NCI-H82 (cell line): ENCODE measurements at places on chromosomes 13 and 19.

- no peak for DNase-seq
Observed at GRCh38 chr13:74111399-74111798, 22.8 kb downstream of the KLF12 start.

DNA sequence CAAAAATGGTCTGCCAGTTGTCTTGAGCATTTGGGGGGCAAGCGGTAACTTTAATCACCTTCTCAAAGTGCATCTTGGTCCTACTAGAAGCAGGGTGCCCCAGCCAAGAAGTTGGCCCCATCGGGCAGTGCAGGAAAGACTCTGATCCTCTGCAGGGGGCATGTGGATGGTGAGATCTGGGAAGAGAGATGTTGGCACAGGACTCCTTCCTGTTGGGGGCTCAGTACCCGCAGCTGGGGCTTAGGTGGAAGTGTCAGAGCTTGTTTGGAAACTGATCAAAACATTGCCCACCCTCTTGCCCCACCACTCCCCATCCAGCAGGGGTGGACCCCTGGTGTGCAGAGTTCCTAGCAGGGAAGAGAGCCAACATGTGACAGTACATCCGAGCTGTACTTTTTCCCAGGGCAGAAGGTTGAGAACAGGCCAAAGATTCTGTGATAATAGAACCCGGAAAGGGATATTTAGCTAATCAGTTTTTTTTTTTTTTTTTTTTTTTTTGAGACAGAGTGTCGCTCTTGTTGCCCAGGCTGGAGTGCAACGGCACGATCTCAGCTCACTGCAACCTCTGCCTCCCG lies 8.8 kb downstream of the RRAS start:
- no peak for DNase-seq

- no peak for DNase-seq
Observed at GRCh38 chr13:66348745-66349690, 881.1 kb downstream of the PCDH9 start.

DNA sequence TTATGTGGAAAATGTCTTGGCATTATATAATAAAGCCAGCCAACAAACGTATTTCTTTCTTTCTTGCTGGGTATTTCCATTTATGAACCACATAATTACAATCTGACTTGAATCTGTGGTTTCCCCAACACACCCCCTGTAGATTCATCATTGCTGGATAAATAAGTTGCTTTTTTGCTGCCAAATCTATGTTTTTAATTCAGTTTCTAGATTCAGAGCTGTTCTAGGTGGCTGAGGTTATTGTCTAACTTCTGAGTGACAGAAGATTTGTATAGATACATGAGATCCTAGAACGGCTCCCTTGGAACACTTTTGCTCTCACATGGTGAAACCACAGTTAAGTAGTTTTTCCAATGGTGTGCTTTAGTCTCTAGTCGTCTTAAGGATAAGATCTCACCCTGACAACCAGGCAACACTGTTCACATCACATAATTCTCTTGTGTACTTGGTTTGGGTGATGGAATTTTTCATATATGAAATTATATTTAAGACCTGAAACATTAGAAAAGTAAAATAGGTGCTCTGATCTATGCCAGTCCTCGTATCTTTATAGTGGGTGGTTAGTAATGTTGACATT lies 239.1 kb downstream of the KLF12 start:
- DNase-seq = no peak

GRCh38 chr19:18417250-18418028 lies 1.8 kb upstream of the SSBP4 start:
- DNase-seq = peak; percentile 97

- peak; percentile 95 for DNase-seq
Observed at GRCh38 chr19:18588611-18589379, at the start of gene REX1BD. TSS of gene REX1BD (plus strand) at chr19:18588798. CDS start at chr19:18588802, 4 bp downstream.

DNA sequence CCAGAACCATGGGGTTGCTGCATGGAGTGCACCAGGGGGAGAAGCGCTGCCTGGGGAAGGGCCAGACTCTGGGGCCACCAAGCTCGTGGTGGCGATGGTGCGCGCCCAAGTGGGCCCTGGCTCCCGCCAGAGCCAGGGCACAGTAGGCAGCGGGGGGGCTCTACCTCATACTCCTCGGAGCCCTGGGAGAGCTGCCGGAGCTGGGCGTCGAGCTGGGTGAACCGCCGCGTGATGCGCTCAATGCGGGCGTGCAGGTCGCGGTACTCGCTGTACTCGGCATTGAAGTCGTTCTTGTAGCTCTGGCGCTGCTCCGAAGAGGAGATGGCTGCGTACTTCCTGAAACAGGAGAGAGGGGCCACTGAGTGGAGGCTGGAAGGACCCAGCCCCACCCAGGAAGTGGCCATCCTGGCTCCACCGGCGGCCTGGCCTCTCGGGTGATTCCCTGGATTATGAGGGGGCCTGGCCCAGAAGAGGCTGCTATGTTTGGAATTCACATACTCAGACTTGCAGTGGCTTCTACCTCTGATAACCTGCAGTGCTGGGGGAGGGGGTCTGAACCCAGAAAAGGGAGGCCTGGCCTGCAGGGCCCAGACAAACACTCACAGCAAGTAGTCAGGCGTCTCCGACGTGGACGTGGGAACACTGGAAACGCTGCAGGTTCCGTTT lies 8.3 kb upstream of the ISYNA1 start:
- no peak for DNase-seq

- peak; percentile 40 for DNase-seq
Observed at GRCh38 chr19:53808710-53809125, 15.4 kb downstream of the NLRP12 start.

DNA sequence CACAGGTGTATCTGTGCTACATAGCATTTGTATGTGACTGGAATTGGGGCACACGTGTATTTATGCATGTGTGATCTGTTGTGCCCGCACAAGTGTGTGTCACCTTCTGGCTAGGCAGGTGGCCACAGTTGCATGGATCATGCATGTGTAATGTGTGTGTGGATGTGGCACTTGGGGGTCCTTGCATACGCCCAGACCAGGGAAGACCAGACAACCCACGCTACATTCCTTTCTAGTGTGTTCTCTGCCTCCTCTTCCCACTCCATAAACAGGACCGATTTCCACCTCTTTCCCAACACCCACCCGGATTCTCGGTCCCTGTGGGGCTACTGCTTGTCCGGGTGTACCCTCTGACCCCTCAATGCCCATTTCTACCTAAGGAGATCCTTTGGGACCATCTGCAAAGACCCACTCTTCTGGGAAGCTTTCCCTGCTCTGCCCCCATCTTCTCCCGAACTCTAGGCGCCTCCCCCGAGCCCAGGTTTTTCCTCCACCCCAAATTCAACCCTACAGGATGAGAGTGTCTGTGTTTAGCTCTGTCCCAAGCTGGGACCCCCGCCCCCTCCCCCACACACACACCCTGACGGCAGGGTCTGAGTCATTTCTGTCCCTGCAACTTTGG lies 12.3 kb downstream of the STAP2 start:
- DNase-seq = no peak

DNA sequence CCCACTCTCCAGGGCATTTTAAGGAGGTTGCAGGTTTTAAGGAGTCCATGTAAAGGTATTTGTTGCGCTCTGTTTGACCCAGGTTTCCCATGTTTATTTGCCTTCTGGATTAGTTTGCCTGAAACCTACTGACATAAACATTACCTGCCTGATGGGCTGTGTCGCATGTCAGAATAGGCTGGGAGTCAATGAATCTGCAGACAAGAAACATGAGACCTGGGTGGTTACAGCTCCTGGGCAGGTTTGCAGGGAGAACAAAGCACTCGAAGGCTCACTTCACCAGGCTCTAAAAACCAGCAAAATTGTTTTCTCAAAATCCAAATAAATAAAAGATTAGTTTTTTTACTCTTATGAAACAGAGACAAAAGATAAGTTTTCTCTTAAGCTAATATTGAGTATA lies 114.4 kb upstream of the SERTM1 start:
- no peak for DNase-seq

DNA sequence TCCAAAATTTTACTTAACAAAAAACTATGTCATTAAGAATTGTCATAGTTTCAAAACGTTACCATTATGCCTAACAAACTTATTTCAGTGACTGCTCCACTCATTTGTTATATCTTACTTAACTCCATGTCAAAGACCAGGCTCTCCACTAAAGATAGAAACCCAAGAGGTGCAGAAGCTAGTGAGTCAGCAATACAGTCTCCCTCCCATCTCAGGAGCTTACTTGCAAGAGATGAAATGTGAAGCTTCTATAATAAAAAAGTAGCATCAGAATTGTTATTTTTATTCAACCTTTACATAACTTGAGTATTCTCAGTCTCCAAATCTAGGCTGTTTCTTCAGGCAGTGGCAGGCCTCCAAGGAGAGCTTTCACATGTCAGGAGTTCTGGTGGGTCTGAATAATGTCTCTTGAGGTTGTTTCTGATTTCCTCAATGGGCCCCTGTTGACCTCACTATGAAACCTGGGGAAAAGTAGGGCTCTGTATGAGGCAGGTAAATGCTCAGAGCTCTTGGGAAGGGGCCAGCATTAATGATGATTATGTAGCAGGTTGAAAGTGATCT lies 242.0 kb downstream of the NDFIP2 start:
- DNase-seq = no peak

GRCh38 chr19:33329060-33329459 lies 26.7 kb upstream of the CEBPA start:
- DNase-seq = no peak

DNA sequence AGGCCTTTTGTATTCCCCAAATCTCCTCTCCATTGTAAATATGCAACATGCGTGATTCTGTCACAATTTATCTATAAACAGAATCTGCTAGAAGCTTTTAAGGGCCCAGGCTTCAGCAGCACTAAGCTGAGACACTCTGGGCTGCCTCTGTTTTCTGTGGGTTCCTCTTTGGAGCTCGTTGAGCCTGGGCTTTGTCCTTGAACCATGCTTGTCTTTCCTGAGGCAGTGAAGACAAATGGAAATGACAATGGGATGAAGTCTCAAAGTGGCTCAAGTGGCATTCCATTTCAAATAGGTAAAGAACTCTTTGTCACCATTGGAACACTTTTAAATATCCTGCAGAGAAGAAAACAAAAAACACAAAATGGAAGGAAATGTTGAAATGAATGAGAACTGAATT lies 40.3 kb downstream of the RASL11A start:
- DNase-seq = no peak

DNA sequence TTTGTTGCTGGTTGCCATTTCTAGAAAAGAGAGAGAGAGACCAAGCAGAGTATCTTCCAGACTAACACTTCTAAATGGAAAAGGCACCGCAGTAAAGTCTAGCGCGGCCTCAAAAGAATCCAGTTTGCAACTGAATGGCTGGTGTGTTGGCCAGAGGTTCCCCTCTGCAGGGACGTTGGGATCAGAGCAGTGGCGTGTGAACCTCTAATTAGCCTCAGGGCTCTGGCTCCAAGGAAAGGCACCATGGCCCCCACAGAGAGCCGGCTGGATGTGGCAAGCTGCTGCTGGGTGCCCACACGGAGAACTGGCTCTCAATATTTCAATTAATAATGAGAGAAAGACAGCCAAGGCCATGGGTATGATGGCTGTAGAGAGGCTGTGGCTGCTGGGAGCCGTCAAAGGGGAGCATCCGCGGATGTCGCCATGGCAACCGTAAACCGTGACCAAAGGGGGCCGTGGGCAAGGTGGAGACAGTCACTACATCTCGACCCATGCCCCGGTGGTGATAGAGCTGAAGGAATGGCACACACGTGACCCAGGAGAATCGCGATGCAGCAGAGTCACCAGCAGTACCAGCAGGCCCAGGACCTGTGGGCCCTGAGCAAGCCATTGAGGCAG lies 9.5 kb downstream of the VSTM2B start:
- DNase-seq = no peak

DNA sequence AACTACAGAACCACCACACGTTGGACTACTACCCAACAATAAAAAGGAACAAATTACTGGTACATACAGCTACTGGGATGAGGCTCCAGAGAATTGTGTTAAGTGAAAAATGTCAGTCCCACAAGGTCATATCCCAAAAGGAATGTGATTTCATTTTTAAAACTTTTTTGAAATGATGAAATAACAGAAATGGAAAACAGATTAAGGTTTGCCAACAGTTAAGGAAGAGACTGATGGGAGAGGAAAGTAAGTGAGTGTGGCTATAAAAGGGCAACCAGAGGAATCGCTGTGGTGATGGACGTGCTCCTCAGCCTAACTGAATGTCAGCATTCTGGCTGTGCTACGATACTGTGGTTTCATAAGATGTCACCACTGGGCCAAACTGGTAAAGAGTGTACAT lies 512.8 kb downstream of the UQCRFS1 start:
- DNase-seq = no peak

DNA sequence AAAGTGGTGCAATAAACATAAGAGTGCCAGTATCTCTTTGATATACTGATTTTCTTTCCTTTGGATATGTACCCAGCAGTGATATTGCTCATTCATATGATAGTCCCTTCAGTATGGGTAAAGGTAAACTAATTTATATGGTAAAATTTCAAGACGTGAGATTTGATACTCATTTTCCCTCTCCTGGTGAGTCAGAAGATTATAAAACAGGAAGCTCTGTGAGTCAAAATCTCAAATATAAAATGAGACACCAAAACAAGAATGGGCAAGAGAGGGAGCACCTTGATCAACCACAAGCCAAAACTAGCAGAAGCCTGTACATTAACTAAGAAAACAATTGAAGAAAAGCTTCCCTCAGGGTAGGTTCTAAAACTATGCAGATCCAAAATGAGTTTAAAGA lies 216.3 kb downstream of the SLITRK6 start:
- DNase-seq = no peak

DNA sequence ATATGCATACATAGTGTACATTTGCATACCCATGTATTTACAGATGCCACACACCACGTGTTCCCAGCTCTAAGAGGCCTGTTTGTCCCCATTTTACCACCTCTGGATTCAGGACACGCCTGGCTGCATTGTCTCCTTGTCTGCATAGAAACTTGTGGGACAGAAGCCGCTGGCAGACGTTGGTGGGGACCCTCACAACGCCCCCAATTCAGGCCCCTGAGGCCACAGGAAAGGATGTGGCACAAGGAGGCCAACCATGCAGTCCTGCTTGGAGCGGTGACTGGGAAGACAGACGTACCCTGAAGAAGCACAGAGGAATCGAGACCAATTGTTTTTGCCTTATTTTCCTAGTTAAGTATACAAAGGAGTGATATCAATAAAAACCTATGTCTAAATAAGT lies 96.1 kb downstream of the ANKRD10 start:
- no peak for DNase-seq

GRCh38 chr19:7528192-7528519 lies 5.7 kb downstream of the MCOLN1 start:
- no peak for DNase-seq
